NCI-H510A treated with DMSO at 0.1 percent for 48 hours (cell line): ENCODE measurements at places on chromosomes 7 and 10.

DNA sequence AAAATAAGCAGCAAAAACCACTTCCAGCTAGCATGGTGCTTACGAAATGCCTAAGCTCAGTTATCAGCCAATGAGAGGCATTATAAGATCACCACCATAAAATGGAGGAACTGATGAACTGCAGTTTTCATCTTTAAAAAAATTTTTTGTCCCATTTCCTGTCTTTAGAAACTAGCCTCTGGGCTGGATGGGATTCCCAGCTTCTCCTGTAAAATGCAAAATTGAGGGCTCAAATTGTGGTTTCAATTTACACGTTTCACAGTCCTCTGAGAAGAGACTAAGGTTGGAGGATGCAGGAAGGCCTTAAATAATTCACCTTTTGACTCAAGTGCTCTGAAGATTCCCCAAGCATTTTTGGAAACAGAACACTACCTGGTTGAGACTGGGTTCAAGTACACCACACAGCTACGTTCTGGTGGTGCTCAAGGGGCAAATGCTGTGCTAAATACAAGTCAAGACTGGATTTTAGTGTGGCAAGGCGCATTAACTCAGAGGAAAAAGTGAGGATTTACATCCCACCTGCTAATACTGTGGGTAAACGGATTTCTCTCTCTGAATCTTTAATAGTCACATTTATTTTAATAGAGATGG lies 951 bp downstream of the ZNF25 start:
- DNase-seq: peak; percentile 14

- DNase-seq: no peak
Measured at GRCh38 chr10:43855667-43856210, 207.1 kb upstream of the ZNF32 start.

- no peak for DNase-seq
Measured at GRCh38 chr7:14622559-14622958, 280.0 kb downstream of the DGKB start.

- peak; percentile 82 for DNase-seq
Measured at GRCh38 chr10:100020886-100021253, 11.1 kb upstream of the DNMBP start.

GRCh38 chr10:77800320-77800719 lies 126.2 kb downstream of the DLG5 start:
- DNase-seq: no peak

GRCh38 chr7:124462249-124462648 lies 303.3 kb downstream of the GPR37 start:
- DNase-seq: no peak

DNA sequence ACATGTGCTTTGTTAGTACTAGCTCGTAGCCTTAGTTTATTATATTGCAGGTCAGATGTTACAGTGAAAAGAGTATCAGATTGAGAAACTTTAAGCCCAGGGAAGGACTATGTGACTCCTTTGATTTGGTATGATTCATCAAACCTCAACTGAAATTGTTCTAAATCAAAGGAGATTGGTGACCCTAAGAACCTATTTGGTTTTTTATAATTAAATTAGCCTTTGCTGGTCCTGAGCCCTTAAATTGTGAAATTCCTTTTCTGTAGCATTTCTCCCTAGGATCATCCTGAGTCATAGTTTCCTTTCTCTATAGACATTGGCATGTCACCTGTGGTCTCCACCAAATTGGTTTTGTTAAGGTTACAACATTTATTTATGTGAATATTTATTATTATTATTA lies 89.7 kb downstream of the POLR1F start:
- DNase-seq: no peak

DNA sequence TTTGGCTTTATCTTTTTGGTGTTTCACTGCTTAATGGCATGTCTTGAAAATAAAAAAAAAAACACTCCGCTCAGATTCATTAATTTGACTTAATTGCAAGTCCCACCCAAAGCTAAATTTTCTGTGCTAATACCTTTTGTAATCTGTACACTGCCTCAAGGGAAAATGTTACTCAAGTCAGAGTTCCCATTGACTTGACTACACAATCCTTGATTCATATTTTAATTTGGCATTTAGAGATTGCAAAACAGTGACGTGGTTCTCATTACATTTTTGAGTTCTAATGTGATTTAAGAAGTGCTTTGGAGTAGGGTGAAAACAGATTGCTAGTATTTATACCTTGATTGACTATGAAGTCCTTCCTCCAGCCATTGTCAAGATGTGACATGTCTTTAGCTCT lies 21.3 kb upstream of the LIPM start:
- no peak for DNase-seq

DNA sequence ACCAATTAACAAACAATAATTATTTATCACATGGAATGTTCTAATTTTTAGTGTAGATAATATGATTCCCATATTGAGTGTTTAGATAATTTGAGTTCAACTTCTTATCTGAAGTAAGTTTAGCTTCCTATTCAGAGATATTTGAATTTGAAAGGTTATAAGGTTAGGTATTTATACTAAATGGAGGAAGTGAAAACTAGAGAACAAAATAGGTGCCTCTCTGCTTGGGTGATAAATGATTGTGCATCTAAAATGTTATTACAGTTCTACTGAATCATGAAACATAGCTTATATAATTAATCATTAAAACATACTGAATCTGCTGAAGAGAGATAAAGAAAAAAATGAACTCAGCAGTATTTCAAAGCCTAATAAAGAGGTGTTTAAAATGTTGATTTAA lies 1174.3 kb downstream of the XPNPEP1 start:
- no peak for DNase-seq

DNA sequence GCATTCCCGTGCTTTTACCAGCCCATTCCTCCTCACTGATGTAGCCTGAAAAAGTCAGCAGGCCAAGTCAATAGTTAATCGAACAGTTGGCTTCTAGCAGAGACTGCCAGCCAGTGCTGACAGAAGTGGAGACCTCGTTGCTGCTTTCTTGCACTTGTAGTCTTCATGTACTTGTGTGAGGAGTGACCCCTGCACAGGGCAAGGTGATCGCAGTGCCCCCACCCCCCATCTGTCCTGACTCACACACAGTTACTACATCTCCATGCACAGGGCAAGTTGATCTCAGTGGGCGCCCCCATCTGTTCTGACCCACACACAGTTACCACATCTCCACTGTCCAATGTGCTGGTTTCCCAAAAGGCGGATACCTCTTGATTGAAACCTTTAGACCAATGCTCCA lies 34.2 kb downstream of the C10orf71 start:
- no peak for DNase-seq

GRCh38 chr7:104795616-104796398 lies 218.2 kb upstream of the KMT2E start:
- DNase-seq: no peak

DNA sequence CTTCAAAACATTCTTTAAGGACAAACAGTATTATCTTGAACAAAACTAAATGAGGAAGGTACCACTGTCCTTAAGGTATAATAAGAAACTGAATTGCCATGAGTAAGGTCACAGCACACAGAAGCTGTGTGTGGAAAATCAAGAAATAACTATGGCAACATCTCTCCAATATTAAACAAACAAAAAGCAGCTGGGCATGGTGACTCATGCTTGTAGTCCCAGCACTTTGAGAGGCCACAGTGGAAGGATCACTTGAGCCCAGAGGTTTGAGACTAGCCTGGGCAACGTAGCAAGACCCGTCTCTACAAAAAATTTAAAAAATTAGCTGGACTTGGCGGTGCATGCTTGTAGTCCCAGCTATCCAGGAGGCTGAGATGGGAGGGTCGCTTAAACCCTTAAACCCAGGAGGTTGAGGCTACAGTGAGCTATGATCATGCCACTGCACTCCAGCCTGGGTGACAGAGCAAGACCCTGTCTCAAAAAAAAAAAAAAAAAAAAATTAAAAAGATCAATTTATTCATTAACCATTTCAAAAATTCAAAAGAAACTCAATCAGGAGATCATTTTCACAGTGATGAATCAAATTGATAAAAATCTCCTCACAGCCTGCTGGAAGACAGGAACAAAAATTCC lies 195.4 kb downstream of the SKIDA1 start:
- no peak for DNase-seq

- DNase-seq: no peak
Measured at GRCh38 chr7:45718464-45719330, 144.5 kb downstream of the ADCY1 start.

GRCh38 chr7:155797262-155798250 lies 14.7 kb downstream of the SHH start:
- no peak for DNase-seq

- no peak for DNase-seq
Measured at GRCh38 chr10:50417486-50417885, 166.2 kb upstream of the ASAH2 start.

DNA sequence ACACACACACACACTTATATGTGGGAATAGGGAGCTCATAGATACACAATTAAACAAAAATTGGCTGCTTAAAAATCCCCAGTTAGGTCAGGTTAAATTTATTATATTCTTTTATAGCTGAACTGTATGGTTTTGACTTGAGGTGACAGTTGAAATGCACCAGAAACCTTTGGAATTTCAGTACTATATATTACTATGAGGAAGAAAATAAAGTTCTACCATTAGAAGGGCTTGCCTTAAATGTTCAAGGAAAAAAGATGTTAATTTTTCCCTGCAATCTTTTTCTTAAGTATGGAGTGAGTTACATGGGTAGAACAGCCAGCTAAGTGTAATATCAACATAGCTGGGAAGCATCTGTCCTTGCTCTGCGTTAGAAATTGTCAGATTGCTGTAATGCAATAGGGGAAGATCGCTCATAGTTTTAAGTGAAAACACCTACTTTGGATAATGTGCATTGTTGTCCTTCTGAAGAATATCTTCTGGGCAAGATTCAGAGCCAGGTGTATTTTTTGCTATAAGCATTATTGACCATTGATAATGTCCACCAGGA lies 415.8 kb upstream of the MKI67 start:
- no peak for DNase-seq

GRCh38 chr7:144474800-144475615 lies 71.5 kb upstream of the NOBOX start:
- no peak for DNase-seq

GRCh38 chr10:111148025-111148424 lies 71.2 kb downstream of the ADRA2A start:
- no peak for DNase-seq
